Stimulated activated naive CD8-positive, alpha-beta T cell treated with anti-CD3 and anti-CD28 coated beads, Interleukin-15, Interleukin-2, amounts not matched to agents 100 U/mL and 50 U/mL, for 24 hours (primary cell): ENCODE measurements at places on chromosomes 12 and 14.

- DNase-seq = no peak
These were observed 10.5 kb upstream of the BCL11B start for GRCh38 chr14:99282261-99283050.

DNA sequence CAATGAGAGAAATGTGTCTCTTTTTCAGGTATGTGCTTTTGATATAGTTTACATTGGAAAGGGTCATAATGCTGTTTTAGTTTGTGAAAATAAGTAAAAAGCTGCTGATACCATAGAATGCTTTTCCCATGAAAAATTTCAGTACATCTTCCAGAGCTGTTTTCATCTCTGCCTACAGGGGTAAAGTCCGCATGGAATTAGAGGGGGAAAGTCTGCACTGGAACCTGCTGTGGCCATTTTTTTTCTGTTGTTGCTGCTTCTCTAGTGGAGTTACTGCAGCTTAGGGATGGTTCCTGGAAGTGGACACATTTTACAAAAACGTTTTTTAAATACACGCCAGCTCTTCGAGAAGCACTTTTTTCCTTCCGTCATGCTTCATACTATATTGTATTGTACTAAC is 81.3 kb downstream of the VEZT start:
- no peak for DNase-seq

DNA sequence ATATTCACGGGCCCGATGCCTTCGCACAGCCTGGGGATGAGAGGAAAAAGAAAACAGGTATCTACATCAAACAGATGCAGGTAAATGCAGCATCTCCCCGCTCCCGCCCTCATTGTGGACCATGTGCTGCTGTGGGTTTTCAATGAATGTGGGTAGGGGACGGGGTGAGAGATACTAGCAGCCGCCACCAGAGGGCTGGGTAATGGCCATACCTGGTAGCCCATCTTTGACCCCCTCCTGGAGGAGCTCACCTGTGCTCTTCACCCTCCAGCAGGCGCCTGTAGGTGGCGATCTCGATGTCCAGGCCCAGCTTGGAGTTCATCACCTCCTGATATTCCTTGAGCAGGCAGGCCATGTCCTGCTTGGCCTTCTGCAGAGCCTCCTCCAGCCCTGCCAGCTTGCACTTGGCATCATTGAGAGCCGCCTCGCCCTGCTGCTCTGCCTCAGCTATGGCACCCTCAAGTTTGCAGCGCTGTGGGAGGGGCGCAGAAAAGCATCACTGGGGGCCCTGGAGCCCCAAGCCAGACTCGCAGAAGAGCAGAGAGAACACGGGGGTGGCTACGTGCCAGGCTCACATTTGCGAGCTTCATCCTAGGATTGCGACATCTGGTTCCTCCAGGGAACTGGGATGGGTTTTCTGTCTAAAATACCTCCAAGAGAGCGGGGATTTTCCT is 10.2 kb downstream of the KRT82 start:
- DNase-seq = peak; percentile 9

DNA sequence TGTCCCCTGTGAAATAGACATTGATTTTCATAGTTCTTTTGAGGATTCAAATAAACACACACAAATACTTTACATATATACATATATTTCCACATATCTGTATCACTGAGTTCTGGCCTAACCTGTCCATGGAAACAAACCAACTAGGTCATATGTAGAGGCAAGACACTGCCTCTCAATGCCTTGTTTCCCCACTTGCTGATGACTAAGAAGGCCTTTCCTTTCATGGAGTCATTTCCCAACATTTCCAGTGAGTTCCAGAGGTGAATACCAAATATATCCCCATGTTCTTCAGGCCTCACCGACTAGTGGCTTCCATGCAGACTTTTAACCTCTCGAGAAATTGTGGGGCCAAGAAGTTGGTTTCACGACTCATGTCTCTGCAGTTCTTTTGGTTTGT is 120.8 kb downstream of the DNAI7 start:
- DNase-seq = no peak

DNA sequence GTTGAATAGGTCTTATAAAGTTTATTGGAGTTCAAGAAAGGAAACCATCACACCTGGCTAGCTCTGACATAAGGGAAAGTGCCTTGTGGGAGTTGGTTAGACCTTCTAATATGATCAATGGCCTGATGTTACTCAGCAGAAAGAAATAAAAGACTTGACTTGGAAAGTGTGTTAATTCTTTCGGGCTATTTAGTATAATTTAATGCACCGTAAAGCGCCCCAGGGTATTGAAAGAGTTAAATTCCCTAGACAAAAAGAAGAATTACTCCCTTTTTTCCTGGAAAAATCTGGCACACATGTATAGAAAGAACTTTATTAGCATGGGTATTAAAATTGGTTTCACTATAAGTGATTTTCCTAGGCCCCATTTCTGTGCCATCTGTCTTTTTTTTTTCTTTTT is 1125.7 kb upstream of the FLRT2 start:
- no peak for DNase-seq

GRCh38 chr12:111369496-111370220 is 763 bp upstream of the PHETA1 start:
- no peak for DNase-seq

DNA sequence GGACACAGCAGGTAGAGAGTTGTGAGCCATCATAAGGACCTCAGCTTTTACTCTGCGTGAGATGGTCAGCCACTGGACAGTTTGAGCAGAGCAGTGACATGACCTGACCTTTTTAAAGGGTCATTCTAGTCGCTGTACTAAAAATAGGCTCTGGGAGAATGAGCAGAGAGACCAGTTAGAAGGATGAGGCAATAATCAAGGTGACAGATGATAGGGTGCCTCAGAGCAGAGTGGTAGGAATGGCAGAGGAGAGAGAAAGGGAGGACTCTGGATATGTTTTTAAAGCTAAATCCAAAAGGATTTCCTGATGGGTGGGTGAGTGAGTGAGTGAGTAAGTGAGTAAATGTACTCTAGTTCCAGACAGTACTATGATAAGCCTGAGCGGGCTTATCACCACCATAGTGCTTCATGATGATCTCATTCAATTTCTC is 83.6 kb upstream of the ARHGAP5 start:
- no peak for DNase-seq

GRCh38 chr12:75714462-75715322 is 203.3 kb upstream of the KRR1 start:
- DNase-seq = no peak

- DNase-seq = no peak
These were observed 20.8 kb downstream of the TRAFD1 start for GRCh38 chr12:112146123-112146522.

DNA sequence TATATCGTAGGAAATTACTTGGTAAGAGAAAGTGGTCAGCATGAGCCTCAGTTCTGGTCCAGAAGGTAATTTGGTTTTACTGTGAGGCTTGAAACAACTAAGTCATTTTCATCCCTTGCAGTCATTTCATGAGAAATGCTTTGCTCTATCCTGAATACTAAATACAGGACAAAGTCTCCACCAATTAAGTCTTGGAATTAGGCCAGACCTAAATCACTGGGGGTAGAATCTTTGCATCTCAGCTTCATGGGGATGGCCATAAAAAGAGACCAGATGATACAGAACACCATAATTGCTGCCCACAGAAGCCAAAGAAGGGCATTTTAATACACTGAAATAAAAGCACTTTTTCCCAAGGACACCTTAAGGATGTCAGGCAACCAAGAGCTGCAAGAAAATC is 277.9 kb upstream of the DCN start:
- no peak for DNase-seq

GRCh38 chr14:61247935-61248334 is 33.2 kb downstream of the TMEM30B start:
- DNase-seq = no peak
